ENCODE measurements at places on chromosomes 12 and 14.
A peak's percentile ranks its signal among the peaks of the same experiment; 100 is the strongest.

DNA sequence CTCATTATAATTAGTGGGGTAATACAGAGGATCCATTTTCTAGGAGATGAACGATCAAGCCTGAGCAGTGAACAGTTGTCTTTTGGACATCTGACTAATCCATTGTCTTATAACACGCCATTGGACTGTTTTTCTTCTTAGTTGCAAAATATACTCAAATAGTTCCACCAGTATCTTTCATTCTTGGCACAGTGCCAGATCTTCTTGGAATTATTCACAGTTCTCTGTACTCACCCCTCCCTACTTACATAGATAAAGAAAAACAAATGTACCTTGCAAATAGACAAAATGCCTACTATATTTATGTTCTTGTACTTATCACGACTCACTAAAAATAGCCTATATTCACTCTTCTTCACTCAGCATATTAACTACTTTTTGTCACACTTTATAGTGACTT lies 3.8 kb downstream of the CBLN3 start:
- DNase-seq, result no peak

DNA sequence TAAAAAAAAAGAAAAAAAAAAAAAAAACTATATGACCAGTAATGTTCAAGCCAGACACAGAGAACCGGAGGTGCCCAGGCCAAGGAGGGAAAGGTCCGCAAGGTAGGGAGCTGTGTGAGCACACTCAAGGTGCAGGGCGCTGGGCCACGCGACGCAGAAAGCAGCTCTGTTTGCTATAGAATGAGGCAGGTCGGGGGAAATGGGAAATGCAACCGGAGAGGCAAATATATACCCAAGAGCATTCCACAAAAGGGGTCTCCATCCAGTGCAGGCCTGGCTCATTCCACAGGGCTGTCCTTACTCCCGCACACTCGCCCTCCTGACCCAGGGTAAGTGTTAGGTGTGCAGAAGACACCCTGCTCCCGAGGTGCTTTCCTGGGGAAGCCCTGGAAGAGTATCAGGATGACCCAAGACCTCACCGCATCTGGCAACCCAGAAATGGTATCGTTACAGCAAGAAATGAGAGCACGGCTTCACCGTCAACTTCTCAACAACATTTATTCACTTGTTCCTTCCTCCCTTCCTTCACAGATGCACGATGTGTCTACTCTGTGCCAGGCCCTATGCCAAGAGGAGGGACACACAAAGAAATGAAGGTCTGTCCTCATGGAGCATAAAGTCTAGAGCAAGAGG lies 86.4 kb downstream of the BCL11B start:
- no peak for DNase-seq

DNA sequence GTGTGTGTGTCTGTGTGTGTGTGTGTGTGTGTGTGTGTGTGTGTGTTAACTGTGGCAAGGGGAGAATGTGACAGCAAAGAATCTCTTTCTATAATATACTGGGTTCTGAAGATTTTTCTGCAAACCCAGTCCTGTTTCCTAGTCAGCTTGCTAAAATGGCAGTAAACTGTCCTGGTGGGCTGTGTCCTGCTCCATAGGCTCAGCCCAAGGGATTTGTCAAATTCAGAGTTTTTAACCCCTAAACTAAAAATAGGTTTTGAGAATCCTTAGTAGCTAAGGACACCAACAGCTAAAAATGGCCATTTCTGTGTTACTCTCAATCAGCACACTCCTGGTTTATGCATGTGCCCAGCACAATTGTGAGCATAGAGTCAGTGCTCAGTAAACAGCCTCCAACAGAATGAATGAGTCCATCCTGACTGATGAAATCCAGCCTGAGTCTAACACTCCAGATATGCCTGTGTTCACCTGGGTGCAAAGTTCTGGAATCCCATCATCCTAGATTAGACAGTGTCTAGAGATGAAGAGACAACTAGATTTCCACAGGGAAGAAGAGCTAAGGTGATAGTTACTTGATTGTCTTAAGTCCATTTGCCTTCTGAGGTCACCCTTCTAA lies 192.6 kb downstream of the TTC6 start:
- no peak for DNase-seq

DNA sequence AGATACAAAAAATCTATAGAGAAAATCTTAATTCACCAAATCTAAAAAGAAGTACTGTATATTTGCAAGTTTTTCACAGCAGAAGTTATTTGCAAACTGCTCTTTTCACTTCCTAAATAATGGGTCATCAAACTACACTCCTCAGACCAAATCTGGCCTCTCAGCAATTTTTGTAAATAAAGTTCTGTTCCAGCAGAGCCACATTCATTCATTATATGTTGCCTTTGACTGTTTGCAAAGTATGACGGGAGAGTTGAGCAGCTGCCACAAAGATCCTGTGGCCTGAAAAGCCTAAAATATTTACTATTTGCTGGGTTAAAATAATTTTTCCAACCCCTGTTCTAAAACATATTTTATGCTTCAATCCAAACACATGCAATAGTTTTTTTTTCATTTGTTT lies 1222.3 kb upstream of the SEL1L start:
- DNase-seq, result no peak

DNA sequence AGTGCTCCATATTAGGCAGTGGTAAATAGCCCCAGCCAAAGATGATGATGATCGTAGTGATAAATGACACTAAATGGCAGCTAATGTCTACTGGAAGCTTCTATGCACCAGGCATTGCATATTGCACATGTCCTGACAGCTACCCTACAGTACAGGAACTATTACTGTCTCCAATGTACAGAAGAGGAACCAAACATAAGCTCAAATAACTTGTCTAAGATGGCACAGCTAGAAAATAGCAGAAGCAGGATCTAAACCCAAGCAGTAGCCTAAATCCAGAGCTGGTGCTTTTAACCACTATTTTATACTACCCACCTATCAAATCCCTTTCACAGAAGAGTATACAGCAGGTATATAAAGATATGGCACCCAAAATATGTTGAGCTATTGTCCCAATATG lies 28.9 kb downstream of the ESR2 start:
- no peak for DNase-seq

- no peak for DNase-seq
Observed at GRCh38 chr14:53192052-53192760, 39.1 kb upstream of the DDHD1 start.

GRCh38 chr14:96164861-96165490 lies 39.7 kb upstream of the BDKRB2 start:
- DNase-seq, result no peak

GRCh38 chr14:72565149-72565559 lies 328.7 kb downstream of the DPF3 start:
- DNase-seq, result no peak

DNA sequence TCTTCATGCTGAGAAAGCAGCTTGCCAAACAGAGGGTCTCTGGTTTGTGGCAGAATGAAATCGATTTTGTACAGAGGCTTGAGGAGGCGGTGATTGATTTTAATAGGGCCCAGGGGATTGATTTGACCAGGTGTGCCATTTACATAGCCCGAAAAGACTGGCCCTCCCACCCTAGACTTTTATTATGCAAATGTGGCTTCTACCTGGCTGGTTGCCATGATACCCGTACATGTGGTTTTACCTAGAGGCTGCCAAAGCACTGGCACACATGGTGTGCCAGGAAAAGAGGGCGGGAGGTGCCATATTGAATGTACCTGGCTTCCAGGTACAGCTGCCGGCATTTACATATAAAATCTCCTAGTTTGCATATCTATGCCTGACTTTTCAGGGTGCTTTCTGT lies 18.0 kb upstream of the GUCY2C start:
- DNase-seq, result peak; percentile 86

DNA sequence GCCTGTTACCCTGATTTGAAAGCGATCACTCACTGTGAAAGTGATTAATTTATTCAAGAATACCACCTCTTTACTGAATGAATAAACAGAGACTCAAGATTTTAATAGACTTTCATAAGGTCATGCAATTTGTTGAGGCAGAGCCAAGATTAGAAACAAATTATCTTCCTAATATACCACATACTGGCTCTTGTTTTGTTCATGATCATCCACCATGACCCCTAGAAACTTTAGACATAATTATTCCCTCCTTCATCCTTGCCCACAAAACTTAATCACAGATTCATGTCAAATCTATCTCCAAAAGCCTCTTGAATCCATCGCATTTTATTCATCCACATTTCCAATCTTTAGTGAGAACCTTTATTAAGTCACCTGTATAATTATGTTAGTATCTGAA lies 152.3 kb downstream of the ATXN7L3B start:
- no peak for DNase-seq

DNA sequence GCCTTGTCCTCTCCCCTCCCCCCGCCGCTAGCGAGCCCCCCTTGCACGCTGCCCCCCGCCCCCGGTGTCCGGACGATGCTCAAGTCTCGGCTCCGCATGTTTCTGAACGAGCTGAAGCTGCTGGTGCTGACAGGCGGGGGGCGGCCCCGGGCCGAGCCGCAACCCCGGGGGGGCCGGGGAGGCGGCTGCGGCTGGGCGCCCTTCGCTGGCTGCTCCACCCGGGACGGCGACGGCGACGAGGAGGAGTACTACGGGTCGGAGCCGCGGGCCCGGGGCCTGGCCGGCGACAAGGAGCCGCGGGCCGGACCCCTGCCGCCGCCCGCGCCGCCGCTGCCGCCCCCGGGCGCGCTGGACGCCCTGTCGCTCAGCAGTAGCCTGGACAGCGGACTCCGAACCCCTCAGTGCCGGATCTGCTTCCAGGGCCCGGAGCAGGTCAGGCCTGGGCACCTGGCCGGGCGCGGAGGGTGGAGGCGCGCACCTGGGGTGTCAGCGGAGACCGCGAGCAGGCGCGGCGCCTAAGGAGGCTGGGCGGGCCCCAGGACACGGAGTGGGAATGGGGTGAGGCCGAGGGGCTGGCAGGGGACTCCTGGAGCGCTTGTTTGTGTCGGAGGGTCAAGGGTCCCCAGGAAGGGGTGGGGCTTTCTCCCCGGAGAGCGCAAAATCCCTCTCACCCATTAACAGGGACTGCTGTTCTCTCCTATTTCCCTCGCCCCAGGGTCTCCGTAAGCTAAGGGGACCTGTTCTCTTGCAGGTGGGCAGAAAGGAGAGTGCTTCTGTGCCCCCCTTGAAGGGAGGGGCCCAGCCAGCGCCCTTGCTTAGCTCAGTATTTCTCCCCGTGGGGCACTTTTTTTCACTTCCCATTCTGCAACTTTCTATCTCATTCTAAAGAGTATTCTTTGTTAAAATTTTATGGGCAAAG lies 810 bp downstream of the MARCHF9 start:
- no peak for DNase-seq

DNA sequence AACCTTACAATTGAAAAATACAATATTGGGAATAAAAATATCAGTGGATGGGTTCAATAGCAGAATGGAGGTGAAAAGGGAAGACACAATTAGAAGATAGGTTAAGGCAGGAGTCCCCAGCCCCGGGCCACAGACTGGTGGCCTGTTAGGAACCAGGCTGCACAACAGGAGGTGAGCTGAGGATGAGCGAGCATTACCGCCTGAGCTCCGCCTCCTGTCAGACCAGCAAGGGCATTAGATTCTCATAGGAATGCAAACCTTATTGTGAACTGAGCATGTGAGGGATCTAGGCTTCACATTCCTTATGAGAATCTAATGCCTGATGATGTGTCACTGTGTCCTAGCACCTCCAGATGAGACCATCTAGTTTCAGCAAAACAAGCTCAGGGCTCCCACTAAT lies 27.3 kb upstream of the ST8SIA1 start:
- DNase-seq, result no peak

GRCh38 chr12:77025782-77026314 lies 39.5 kb downstream of the E2F7 start:
- DNase-seq, result no peak

- peak; percentile 89 for DNase-seq
Observed at GRCh38 chr14:38866461-38866860, 236.6 kb downstream of the SEC23A start.

- no peak for DNase-seq
Observed at GRCh38 chr14:96089401-96089800, 50.2 kb downstream of the C14orf132 start.

GRCh38 chr14:47438650-47439140 lies 236.7 kb downstream of the MDGA2 start:
- DNase-seq, result no peak

GRCh38 chr12:94790370-94790769 lies 140.0 kb upstream of the TMCC3 start:
- DNase-seq, result no peak
